ENCODE measurements at places on chromosomes 4 and X.

GRCh38 chr4:26885912-26886274 is 25.3 kb downstream of the STIM2 start:
- DNase-seq, result no peak

- DNase-seq, result no peak
These were observed 9.6 kb upstream of the SLC25A14 start for GRCh38 chrX:130330146-130330545.

- no peak for DNase-seq
These were observed 24.0 kb downstream of the ARSJ start for GRCh38 chr4:113955411-113955810.

DNA sequence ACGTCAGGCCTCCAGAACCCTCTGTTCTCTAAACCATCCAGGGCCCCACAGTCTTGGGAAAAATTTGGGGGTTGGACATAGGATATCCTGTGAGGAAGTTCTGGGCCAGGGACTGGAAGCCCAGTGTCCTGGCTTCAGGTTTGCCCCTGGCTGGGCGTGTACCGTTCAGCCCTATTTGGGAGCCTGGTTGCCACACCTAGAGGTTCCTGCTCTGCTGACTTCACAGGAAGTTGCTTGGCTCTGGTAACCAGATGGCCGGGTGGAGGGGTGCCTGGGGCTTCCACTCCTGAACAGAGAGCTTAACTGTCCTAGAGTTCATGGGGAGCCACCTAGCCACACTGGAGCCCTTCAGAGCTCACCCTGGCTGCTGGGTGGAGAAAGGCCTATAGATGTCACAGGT is 1.1 kb downstream of the TAFAZZIN start:
- DNase-seq, result no peak

- no peak for DNase-seq
These were observed 122.6 kb upstream of the CPEB2 start for GRCh38 chr4:14879683-14880082.

DNA sequence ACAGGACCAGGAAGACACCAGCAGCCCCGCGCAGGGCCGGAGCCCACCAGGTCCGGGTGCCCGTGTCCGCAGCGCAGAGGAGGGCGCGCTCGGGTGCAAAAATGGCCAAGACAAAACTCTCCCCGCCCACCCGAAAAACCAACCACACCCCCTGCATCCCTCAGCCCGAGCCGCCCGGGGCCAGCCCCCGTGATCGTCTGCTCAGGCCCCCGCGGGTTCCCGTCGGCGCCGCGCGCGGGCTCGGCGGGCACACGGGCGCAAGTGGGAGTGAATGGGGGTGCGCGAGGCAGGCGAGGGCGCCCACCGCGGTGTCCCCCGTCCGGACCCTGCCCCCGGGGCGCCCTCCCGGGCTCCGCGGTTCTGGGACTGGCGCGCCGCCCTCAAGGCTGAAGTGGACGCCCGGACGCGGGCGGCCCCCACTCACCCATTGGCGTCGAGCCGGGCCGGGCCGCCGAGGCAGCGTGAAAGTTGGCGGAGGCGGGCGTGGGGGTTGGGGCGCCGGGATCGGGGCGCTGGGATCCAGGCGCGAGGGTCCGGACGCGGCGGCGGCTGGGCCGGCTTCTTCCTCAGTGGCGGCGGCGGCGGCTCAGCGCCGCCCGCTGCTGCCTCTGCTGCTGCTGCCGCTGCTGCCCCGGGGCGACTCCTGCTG is 393 bp downstream of the SH3KBP1 start:
- DNase-seq, result no peak

GRCh38 chr4:147724468-147725201 is 7.3 kb upstream of the ARHGAP10 start:
- no peak for DNase-seq

DNA sequence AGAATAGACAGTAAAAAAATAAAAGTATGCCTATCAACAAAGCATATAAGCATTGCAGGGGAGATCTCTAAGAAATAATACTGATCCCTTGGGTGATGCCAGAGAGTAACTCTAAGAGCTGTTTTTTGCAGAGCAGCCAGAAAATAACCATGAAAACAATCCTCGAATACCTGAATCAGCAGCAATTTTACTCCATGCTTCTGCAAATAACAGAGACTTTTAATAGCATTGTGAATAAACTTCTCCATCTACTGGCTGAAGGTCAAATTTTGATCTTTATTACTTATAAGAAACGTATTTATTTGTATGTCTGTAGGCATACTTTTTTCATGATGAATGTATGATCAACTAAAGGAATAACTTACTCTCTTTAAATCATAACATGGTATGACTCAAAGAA is 334.5 kb downstream of the GALNTL6 start:
- DNase-seq, result no peak

GRCh38 chrX:41314881-41315280 is 19.1 kb upstream of the DDX3X start:
- no peak for DNase-seq

DNA sequence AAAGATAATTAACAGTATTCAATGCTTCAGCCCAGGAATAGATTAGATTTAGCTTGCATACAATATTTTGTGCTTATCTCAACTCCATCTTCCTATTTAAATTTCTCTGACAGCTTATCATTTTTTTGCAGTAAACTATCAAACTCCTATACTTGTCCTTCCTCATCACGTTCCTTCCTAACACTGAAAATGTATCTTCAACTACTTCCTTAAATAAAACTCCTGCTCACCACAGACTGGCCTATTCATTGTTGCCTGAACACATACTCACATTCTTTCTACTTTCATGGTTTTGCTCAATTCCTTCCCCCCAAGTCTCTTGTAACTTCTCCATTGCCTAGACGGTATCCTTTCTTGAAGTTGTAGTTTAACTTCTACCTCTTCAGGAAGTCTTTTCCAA is 28.5 kb upstream of the PTPN13 start:
- no peak for DNase-seq

DNA sequence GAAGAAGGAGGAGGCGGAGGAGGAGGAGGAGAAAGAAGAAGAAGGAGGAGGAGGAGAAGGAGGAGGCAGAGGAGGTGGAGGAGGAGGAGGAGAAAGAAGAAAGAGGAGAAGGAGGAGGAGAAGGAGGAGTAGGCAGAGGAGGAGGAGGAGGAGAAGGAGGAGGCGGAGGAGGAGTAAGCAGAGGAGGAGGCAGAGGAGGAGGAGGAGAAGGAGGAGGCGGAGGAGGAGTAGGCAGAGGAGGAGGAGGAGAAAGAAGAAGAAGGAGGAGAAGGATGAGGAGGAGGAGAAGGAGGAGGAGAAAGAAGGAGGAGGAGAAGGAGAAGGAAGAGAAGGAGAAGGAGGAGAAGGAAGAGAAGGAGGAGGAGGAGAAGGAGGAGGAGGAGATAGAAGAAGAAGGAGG is 19.9 kb downstream of the MRFAP1 start:
- DNase-seq, result no peak

- no peak for DNase-seq
These were observed 73.8 kb downstream of the KIT start for GRCh38 chr4:54731552-54731951.

DNA sequence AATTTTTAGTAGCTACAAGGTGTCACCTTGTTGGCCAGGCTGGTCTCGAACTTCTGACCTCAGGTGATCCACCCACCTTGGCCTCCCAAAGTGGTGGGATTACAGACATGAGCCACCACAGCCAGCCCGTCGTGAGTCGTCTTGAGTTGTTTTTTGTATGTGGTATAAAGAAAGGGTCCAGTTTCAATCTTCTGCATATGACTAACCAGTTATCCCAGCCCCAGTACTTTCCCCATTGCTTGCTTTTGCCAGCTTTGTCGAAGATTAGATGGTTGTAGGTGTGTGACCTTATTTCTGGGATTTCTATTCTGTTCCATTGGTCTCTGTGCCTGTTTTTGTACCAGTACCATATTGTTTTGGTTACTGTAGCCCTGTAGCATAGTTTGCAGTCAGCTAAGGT is 105.9 kb downstream of the OR13H1 start:
- DNase-seq, result no peak

GRCh38 chr4:19694812-19695211 is 556.9 kb upstream of the SLIT2 start:
- DNase-seq, result no peak

- DNase-seq, result no peak
These were observed 174.0 kb upstream of the TENT5D start for GRCh38 chrX:80246271-80246670.

DNA sequence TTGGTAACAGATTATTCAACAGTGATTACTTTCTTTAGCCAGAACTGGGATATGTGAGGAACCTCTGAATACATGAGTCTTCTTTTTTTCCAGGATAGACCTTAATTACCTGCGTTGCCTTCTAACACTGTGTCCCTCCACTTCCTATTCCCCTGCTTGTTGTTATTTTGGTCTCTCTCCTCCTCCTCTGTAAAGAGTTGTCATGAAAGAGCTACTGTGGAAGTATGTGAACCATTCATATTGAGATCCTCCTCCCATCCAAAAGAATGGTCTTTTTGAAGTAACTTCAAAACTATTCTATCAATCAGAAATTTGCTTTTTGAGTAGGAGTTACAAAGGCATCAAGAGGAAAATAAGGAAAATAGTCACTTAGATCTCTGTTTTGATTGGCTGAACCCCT is 420.0 kb upstream of the TENM3 start:
- DNase-seq, result no peak

DNA sequence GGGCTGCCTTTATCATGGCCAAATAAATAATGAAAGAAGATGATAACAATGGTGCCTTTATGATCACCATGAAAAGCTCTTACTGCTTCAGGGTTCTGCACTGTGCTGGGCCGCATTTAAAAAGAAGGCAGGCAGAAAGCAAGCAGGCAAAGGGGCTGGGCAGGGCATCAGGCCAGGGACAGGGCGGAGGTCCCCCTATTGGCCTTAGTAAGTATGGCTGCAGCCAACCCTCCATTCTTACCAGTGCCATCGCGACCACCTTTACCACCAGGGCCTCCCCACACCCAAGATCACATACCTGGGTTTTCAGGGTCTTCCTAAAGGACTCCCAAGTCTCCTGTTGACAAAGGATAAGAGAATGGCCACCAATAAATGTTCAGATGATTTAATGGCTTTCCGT is 38.9 kb downstream of the CNGA2 start:
- no peak for DNase-seq

DNA sequence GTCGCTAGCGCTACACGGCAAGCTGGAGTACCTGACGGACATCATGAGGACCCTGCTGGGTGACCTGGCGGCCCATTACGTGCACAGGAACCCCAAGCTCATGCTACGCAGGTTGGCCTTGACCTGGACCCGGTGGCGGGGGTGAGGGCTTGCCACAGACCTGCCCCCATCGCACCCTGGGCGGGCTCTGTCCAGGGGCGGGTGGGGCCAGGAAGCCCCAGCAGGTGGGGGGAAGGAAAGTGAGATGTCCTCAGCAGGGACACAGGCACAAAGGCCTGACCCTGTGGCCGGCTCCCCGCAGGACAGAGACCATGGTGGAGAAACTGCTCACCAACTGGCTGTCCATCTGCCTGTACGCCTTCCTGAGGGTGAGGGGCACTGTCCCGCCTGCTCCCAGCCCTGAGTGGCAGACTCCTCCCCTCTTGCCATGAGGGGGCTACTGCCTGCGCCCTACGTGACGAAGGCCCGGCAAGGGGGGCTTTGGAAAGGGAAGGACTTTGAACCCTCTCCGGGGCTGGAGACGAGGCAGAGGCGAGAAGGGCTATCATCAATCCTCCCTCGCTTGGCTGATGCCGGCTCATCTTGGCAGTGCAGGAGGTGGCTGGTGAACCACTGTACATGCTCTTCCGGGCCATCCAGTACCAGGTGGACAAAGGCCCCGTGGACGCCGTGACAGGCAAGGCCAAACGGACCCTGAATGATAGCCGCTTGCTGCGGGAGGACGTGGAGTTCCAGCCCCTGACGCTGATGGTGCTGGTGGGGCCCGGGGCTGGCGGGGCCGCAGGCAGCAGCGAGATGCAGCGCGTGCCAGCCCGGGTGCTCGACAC is 5.3 kb upstream of the SRPK3 start:
- no peak for DNase-seq

GRCh38 chr4:120683897-120684540 is 238.5 kb downstream of the PRDM5 start:
- no peak for DNase-seq

GRCh38 chr4:121255986-121256750 is 92.0 kb upstream of the TNIP3 start:
- peak; percentile 32 for DNase-seq

GRCh38 chrX:133444196-133444595 is 28.9 kb upstream of the GPC4 start:
- no peak for DNase-seq

DNA sequence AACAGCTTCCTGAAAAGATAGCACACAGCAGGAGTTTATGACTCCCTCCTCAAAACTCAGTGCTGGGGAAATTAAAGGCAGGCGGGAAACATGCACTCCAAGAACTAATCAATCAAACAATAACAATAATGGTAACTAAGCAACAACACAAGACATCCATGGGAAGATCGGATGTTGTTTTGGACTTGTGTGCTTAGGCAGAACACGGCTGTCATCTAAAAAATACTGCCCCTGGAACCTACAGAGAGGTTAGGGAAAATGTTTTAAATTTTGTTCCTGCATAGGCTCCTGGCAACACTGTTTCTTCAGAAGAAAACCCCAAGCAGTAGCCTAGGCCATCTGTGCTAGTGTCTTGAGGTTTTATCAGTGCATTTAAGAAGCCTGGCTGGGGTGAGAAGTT is 1378.2 kb downstream of the STIM2 start:
- no peak for DNase-seq

- no peak for DNase-seq
These were observed 26.0 kb downstream of the CAPN6 start for GRCh38 chrX:111244235-111244750.

DNA sequence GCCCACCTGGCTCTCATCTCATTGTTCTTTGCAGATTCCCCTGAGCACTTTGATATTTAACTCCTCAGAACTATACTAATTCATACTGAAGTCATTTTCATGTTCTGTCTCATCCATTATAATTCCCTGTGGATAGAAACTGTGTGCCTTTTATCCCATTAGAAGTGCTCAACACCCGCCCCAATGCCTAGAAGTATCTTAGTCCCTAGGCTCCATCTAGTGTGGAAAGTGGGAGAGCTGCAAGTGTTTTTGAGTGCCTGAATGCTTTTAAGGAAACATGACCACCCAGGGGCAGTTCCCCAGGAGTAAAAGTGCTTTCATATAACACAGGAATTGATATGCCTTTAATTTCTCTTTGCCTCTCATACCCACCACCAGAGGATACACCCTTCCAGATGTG is 117.0 kb downstream of the CHRDL1 start:
- DNase-seq, result no peak

DNA sequence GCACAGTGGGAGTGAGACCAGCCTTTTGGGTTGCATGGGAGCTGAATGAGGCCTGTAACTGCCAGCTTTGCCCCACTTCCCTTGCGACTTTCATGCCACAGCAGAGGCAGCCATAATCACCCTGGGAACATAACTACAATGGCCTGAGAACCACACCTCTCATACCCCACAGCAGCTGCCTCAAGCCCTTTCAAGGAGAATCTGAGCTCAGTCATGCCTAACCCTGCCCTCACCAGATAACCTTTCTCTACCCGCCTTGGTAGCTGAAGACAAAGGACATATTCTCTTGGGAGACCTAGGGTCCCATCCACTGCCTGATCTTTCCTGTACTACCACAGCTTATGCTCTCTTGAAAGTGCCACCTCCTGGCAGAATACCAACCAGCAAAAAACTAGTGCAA is 599.9 kb upstream of the IGFBP7 start:
- no peak for DNase-seq

Data from head of caudate nucleus (tissue), 42 donors.